D721Med (cell line): ENCODE measurements at places on chromosomes 16 and 17.

GRCh38 chr17:65552214-65552613 lies 9.2 kb downstream of the AXIN2 start:
- no peak for DNase-seq

DNA sequence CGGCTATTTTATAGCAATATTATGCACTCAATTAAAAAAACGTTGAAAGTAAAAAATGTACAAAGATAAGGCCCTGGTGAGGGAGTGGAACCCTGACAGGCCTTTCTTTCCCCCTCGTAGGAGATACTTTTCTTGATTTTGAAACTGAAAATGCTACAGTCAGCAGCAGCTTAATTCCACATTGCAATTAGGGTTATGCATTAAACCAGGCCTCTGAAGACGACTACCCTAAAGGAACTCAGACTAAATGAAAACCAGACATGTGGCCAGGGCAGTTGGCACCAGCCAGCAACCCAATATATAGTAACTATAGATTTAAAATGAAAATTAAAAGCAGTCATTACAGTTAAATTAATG lies 463.2 kb upstream of the MAF start:
- DNase-seq, result no peak

- no peak for DNase-seq
Observed at GRCh38 chr16:14202697-14203096, 131.6 kb downstream of the MRTFB start.

DNA sequence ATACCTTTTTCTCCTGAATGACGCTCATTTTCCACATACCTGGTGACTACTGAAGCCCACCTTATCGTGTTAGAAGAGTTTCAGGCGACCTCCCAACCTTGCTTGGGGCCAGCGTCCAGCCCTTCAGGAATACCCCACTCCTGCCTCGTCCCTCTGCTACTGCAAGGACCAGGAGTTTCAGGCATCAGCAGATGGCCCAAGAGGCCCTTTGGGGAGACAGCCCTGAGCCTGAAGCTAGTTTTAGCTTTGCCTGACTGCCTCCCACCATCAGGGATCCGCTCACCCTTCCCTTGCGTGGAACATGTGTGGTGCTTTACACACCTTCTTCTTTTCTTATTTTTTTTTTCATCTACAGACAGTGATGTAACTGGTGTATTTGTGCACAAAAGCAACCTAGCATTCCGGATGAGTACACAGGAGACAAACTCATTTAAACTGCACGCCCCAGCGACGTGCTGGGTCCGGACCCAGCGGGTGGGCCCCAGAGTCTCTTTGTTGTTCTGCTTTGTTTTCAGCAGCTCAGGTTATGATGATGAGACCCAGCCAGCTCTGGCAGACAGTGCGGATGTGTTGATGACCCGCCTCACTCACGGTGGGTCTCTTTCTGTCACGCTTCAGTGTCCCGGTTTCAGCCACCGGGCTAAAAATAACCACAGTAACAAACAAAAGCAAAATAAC lies 242.4 kb downstream of the C16orf95 start:
- DNase-seq, result no peak

GRCh38 chr17:16953841-16954240 lies 18.1 kb downstream of the TNFRSF13B start:
- no peak for DNase-seq

- no peak for DNase-seq
Observed at GRCh38 chr16:50462793-50463507, 85.2 kb upstream of the NKD1 start.

- no peak for DNase-seq
Observed at GRCh38 chr17:79792341-79792871, 4.5 kb downstream of the CBX8 start.

GRCh38 chr17:33137426-33137825 lies 145.8 kb downstream of the SPACA3 start:
- DNase-seq, result no peak

- no peak for DNase-seq
Observed at GRCh38 chr17:48241131-48241591, 133.6 kb downstream of the SNX11 start.

DNA sequence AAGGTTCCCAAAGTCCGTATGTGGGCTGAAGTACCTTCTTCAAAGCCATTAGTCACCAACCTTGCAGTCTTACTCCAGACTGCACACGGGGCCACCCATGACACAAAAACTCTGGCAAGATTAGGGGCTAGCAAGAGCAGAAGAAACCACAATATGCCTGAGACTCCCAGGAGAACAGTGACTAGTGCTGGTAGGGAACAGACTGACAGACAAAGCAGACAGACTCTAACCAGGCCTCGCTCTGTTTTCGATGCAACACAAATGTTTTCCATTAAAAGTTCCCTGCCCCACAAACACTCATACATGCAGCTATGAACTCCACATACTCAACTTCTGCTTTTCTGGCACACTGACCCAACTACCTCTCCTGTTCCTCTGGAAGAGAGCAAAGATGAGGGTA lies 102.2 kb downstream of the HIC1 start:
- DNase-seq, result no peak

- no peak for DNase-seq
Observed at GRCh38 chr16:67017421-67017750, 11.6 kb upstream of the CBFB start.

- DNase-seq, result no peak
Observed at GRCh38 chr17:76417499-76418143, 33.2 kb downstream of the SPHK1 start.
